CD4-positive, alpha-beta T cell treated with Interferon alpha-2 for 1 hour (primary cell): ENCODE measurements at places on chromosomes 11 and 22.

- no peak for DNase-seq
Measured at GRCh38 chr11:119671561-119672015, 57.4 kb downstream of the NECTIN1 start.

- DNase-seq: no peak
Measured at GRCh38 chr11:60855726-60856633, at the start of gene PTGDR2. Gene PTGDR2 (minus strand): TSS chr11:60855950. CDS start chr11:60853722, 2,228 bp downstream.

DNA sequence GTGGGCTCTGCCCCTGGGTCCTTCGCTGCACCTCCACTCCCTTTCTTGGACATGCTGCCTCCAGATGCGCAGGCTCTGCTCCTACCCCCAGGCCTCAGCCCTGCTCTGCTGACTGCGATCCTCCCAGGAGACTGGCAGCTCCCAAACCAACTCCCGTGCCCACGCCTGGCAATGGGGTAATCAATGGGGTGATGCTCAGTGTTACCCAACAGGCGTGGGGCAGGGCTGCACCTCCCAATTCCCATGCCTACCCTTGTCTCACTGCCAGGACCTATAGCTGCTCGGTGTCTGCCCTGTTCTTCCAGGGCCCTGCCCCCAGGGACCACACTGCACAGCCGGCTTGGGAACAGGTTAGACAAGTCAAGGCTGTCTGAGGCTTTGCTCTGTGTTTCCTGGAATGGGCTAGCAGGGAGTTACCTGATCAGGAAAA is at the start of gene ALDH3B2:
TSS of gene ALDH3B2 (minus strand) at position 182 of the 430 bp plus-strand sequence. CDS start 7,688 bp downstream, outside the sequence.
- no peak for DNase-seq

DNA sequence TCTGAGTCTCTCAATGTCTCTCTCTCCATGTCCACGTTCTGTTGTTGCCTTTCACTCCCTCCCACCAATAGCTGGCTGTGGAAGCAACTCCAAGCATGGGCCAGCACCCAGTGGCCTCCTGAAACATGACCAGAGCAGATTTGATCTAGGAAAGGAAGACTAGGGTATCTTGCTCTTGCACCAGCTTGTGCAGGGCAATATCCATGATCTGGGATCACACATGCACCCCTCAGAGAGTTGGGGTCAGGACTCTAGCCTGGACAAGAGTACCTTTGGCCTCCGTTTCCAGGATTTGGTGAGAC is 34.5 kb upstream of the RIC3 start:
- DNase-seq: no peak

DNA sequence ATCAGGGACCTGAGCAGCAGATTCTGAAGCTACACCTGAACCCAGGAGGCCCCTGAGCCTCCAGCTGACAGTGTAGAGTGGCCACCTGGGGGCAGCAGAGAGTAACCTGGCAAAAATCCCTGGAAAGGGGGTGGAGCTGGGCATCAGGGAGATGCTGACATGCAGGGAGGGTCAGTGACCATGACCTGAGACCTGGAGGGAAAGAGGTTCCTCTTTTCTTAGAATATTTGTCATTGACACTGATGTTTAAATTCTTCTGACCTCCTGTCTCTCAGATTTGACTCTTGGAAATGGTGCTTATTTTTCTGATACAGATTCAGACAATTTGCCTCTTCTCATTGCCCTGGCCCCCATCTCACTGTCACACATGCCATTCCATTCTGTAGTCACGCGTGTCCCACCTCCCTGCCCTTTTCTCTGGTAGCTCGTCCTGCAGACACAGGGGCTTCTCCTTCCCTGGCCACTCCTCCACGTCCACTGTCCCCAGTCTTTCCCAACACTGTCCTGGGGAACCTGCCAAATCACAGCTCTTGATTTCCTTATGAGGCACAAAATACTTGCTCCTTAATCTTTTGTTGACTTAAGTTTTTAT is 117.2 kb upstream of the IGLL5 start:
- peak; percentile 24 for DNase-seq

GRCh38 chr11:28099715-28100114 is 8.2 kb downstream of the KIF18A start:
- DNase-seq: no peak

DNA sequence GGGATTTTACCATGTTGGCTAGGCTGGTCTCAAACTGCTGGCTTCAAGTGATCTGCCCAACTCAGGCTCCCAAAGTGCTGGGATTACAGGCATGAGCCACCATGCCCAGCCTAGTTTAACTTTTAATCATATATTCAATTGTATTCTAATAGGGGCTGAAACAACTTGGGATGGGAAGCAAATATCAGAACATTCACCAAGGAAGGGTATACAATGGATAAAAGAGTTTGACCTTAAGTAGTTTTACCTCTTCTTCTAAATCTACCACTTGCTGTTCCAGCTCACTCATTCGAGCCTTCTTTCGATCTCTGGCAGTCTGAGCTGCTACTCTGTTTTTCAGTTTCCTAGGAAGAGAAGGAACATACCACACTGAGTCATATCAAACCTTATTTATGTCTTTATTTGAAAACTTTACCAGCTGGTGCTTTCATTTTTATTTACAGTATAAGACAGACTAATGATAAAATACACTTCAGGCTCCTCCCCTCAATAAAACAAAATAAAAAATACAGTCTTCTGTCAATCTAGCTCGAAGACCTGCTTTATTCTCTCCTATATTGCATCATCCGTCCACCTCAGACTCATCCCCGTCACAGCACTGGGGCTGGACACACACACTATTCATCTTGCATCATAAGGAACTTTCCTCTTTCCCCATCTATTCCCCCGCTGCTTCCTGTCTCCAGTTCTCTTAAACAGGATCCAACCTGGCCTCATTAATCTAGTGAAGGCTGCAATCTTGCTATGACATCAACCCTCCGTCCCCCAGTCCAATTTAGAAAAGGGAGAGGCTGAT is 1.4 kb downstream of the XBP1 start:
- DNase-seq: peak; percentile 43

GRCh38 chr22:23496445-23496833 is 83.7 kb downstream of the IGLL1 start:
- DNase-seq: no peak

DNA sequence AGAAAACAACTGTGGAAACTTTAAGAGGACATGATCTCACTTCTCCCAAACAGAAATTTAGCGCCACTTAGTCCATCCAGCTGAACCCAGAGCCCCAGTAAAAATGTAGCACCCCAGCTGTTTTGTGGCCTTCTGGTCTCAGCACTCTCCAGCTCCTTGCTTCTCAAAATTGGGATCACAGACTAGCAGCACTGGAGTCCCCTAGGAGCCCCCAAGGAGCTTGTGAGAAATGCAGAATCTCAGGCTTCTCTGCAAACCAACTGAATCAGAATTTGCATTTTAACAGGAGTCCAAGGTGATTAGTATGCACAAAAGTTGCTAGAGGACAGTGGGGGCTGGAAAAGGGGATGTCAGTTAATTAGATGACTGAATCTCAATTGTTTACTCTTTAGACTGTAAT is 89.8 kb upstream of the FIBIN start:
- no peak for DNase-seq

DNA sequence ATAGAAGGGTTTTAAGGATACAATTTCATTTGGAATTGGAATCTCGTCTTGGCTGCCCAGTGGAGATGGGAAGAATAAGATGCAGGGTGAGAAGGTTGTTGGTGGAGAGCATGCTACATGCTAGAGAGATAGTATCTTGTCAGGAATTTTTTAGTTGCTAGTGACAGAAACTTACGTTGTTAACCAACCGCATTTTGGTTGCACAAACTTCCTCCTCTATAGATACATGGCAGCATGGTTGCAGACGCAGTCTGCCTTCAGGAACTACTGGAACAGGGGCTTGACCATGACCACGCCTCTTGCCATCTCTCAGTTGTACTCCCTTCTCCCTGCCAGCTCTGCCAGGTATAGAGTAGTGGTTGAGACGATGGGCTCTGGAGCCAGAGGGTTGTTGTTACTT is 13.5 kb upstream of the CCDC90B start:
- DNase-seq: no peak

- no peak for DNase-seq
Measured at GRCh38 chr22:46054091-46055073, 77.4 kb upstream of the WNT7B start.

DNA sequence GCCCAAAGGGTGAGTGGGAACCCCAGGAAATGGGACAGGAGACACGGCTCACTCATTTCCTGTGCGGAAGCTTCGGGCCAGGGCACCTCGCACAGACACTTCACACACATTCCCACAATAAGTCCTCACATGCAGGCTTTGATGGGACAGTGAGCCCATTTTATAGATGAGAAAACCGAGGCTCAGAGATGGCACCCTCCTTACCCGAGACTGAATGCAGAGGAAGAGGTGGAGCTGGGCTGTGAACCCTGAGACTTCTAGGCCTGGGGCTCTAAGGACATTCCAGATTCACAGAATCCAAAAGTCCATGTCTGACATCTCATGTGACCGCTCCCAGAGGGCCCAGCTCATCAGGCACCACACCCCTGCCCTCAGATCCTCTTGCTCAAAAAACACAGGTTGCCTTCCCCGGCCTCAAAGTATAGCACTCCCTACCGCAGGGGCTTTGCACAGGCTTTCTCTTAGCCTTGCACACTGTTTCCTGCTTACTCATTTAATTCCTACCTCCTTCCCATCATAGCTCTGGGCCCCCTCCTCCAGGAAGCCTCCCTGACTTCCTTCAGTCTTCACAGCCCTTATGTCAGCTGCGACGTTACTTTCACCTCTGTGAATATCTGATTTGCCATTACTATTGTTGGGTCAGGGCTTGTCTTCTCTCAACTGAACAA is 57.1 kb upstream of the TCF20 start:
- DNase-seq: no peak

DNA sequence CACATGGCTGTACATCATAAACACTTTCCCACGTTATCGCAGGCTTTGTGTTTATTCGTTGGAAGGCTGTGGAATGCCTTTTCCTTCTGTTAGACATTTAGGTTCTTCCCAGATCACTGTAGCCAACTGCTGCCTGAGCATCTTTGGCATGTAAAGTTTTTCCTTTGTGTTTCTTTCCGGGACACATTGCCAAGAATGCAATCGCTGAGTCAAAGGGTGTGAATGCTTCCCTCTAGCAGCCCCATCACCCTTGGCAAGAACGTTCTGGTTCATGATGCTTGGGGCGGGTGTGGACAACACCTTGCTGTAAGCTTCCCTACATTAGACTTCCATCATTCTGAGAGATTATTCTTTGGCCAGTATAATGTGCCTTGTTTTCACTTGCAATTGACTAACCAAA is 136.2 kb downstream of the OSBP2 start:
- no peak for DNase-seq

- no peak for DNase-seq
Measured at GRCh38 chr11:78350646-78351165, 66.9 kb downstream of the GAB2 start.

DNA sequence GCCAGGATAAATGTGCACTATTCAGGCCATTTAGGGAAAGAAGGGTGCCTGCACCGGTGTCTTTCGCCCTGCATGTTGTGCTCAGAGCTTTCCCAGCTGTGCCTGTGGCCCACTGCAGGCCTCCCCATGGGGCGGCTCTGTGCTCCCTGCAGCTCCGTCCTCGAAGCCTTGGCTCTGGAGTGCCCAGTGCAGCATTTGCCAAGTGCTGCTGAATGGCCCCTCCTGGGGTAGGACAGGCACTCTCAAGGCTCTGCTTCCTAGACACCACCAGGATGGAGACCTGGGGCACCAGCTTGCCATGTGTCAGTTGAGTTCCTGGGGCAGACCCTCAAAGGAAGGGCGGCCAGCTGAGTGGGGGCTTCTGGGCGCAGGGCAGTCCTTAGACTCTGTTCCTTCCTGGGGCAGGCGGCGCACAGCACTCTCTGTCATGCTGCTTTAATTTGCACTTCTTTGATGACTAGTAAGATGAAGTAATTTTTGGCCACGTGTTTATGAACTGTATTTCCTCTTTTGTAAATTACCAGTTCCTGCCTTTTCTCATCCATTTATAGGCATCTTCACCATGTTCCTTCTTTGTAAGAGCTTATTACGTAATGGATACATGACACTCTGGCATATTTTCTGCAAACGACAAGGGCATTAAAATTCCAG is 32.1 kb upstream of the GNB1L start:
- DNase-seq: peak; percentile 56

DNA sequence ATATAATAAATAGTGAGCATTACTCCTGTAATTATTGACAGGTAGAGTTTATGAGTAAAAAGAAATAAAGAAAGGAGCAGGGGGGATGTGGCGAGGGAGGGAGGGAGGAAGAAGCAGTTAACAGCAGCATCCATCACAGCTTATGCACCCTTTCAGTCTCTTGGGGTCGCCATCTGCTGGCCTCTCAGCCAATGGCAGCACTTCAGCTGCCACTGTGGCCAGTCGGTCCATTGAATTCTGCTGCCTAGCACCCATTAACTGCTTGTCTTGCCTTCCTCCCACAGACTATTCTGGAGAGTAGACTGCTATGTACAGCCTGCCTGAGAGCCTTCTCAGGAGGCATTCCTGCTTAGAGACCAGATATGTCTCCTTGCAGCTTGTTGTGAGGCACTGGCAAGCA is 388.3 kb downstream of the TENM4 start:
- no peak for DNase-seq

DNA sequence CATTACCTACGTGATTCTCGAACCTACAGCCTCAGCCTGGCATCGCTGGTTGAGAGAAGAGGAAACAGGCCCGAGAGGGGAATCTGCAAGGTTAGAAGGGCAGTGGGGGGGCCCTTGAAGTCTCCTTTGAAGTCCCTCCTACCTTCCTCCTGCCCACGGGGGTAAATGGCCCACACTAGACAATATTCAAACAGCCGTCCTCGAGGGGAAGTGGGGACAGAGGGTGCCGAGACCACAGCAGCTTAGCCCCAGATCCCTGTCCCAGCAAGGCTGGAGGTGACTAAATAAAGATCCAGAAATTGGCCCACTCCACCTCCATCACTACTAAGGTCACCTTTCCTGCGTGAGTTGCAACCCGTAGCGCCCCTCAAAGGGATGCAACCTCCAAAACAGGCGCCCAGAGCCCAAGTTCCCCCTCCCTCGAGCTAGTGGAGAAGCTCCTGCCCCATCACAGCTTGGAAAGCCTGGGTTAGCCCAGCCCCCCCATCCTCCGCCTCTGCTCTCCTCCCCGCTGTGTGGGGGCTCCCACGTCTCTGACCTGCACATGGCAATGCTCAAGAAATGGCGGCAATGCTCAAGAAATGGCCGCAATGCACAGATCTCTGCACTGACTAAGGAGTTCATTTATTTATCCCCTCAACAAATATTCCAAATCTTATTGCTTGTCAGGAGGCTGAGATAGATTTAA is 788 bp upstream of the RASL10A start:
- no peak for DNase-seq
